ENCODE measurements at places on chromosomes 3 and 15.

DNA sequence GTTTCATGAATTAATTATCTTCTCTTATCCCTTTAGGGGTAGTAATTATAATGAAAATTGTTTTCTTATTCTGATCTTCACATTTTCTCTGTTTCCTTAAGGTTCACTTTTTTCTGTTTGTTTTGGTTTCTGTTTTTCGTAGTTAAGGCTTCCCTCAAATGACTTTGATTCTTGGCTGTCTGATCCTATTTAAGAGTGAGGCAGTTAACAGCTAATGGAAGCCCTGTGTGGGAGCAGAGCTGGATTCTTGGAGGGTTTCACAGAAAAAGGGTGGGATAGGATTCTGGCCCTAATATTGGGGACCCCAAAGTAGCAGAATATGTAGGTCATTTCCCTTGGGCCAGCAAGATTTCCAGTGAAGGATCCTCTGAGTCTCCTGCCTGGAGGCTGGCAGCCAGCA, 6.8 kb upstream of the AMOTL2 start:
- DNase-seq = no peak

DNA sequence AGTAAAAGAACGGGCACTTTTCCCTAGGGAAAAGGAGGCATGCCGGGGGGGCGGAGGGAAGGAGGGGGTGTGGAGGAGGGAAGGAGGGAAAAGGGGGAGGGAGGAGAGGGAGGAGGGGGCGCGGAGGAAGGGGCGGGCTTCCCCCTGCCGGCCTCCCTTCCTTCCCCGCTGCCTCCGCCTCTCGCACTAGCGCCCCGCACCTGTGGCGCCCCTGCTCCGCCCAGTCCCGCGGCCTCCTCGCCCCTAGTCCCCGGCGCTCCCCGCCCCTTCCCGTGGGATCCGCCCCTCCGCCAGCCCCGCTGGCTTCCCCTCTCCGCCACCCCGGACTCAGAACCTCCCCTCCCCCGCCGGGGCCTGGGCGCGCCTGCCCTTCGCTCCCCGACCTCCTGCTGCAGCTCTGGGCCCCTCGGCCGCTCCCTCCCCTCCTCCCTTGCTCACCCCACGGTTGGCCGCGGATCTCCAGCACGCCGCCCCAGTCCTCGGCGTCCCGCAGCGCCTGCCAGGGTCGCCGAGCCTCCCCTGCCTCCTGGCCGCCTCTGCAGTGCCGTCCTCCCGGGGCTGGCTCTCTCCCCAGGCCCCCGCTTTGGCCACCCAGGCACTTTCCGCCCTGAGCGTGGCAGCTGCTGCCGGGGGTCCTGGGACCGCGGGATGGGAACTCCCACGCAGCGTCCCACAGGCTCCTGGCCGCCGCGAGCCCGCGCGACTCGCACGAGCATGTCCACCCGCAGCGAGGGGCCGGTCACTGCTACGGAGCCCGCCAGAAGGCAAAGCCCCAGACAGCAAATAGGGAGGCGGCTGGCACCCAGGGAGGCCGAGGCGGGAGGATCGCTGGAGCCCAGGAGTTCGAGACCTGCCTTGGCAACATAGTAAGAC, 147.4 kb downstream of the TJP1 start:
- DNase-seq = peak; percentile 67

GRCh38 chr15:33313491-33313890, 2.7 kb downstream of the RYR3 start:
- no peak for DNase-seq

GRCh38 chr3:27905625-27906024, 183.5 kb upstream of the EOMES start:
- DNase-seq = no peak

- no peak for DNase-seq
These were observed 34.4 kb downstream of the RPL39L start for GRCh38 chr3:187104933-187105332.

DNA sequence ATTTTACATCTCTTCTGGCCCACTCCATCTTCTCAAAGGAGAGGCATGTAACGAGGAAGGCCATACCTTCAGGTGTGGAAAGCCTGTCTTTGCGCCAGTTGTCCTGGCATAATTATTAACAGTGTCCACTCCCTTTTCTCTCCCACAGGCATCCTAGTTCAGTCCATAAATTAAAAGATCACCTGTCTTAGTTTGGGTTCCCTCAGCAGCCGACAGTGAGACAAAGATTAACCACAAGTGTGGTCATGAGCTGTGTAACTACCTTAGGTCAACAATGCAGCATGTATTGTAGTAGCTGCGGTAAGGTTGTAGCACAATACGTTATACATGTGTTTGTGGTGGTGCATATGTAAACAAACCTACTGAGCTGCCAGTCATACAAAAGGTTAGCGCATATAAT, 103.3 kb upstream of the GALNT15 start:
- DNase-seq = no peak

DNA sequence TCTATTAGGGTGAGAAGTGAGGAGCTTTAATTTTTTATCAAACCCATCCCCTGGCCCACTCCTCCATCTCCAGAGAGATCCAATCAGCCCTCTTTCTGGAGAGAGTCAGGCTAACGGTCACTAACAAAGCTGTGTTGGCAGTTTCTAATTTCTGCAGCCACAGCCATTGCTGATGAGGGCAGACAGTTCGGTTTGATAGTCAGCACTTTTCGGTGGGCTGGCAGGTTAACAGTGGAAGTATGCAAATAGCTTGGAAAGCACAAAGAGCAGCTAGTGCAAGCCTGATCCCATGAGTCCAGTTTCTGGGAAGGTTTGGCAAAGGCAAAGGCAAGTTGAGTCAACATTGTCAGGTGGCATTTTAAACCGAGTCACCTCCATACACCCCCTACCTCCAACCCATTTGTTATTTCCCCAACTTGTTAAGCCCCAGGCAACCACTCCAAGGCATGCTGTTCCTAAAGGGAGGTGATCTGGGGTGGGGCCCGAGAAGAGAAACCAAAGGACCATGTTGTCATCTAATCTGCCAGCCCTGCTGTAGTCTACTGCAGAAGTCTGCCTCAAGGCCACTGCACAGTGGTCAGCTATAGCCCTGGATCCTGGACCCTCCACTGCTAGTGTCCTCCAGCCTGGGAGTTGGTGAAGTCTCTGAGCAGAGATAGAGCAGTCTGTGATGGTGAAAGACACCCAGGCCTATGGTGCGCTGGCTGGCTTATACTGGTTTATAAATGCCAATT, 1.7 kb downstream of the CCR1 start:
- no peak for DNase-seq

- DNase-seq = no peak
These were observed 391.6 kb upstream of the DPPA4 start for GRCh38 chr3:109728861-109729494.

- DNase-seq = no peak
These were observed 238.3 kb upstream of the FEZF2 start for GRCh38 chr3:62611541-62612240.

DNA sequence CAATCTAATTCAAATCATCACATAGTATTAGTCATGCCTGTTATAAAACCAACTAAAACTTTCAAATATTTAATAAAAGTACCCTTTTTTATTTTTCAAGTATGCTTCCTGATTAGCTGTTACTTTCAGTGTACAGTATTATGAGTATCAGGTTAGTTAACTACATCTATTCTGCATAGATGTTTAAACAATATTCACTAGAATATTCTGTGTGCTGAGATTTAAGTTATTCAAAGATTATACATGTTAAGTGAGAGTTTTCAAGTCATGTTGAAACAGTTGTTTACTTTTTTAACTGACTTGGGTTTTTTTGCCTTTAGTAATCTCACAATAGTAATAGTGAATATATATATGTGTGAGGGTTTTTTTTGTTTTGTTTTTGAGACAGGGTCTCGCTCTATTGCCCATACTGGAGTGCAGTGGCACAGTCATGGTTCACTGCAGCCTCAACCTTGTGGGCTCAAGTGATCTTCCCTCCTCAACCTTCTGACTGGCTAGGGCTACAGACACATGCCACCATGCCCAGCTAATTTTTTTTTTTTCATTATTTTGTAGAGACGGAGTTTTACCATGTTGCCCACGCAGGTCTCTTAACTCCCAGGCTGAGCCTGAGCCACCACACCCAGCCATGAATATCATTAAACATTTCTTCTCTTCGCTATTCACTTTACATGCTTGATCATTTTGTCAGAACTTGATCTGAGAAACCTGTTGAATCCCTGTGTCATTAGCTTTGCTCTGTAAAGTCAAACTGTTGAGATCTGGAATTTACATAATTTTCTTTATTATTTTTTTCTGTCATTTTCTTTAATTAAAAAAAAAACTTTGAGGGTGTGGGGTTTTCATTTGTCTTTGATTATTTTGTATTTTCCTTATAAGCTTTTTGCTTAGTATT, 286.2 kb upstream of the UBE2E1 start:
- no peak for DNase-seq

GRCh38 chr3:99780749-99781148, 36.9 kb upstream of the CMSS1 start:
- no peak for DNase-seq

- peak; percentile 9 for DNase-seq
These were observed 285.4 kb downstream of the ZBTB20 start for GRCh38 chr3:114861666-114862065.

DNA sequence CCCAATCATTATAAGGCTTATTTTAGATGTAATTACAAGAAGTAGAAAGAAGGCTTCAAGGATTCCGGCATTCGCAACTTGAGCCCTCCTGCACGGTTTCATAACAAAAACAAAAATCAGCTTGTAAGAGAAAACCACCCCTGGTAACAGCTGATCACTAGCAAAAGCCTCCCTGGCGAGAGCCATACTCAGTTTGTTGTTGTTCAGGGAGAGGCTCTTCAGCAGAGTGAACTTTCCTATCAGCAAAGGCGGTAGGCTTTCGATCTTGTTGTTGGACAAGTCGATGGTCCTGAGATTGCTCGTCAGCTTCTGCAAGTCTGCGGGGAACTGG, 710 bp downstream of the LRRC57 start:
- DNase-seq = no peak

GRCh38 chr3:76869726-76870384, 170.0 kb upstream of the ROBO2 start:
- DNase-seq = no peak

DNA sequence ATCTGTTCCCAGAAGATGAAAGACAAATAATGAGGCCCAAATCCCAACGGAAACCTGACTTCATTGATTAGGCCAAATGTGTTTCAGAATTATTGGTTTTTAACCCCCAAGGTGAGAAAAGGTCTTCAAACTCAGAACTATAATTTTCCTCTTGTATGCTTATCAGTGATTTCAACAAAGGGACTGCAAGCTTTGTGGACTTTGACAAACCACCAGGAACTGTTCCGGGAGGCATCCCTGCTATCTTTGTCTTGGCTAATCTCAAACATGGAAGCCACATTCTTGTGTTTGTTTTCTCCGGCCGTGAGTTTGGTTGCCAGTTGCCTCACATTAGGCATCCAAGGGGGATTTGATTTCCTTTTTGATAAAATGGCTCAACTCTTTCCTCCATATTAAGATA, 19.5 kb downstream of the ARHGEF3 start:
- DNase-seq = no peak

- DNase-seq = no peak
These were observed 362.9 kb upstream of the RBMS3 start for GRCh38 chr3:28917895-28918475.

DNA sequence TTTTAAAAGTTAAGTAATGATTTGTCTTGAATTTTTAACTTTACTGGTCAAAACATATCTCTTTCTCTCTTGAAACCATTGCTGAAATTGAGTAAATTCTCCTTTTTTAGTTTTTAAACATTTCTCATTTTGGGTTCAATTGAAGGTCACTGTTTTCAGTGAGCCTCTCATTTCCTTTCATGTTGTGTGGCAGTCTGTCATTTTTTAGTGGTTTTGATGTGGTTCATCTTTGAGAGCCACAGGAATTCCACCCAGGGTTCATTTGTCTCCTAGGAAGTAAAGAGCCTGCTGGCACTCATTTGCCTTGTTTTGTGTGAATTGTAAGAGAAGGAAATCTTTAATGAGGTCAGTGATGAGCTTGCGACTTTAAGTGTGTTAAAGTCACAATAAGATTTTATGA, 10.4 kb downstream of the CLDN11 start:
- no peak for DNase-seq

GRCh38 chr3:177618873-177619733, 421.8 kb upstream of the TBL1XR1 start:
- DNase-seq = no peak

All from NCI-H524 (cell line).